ENCODE measurements at places on chromosomes 2 and 18.

- DNase-seq = peak; percentile 53
Measured at GRCh38 chr2:155690785-155691184, 641.7 kb downstream of the NR4A2 start.

- DNase-seq = no peak
Measured at GRCh38 chr18:40904295-40904694, 1050.7 kb upstream of the PIK3C3 start.

DNA sequence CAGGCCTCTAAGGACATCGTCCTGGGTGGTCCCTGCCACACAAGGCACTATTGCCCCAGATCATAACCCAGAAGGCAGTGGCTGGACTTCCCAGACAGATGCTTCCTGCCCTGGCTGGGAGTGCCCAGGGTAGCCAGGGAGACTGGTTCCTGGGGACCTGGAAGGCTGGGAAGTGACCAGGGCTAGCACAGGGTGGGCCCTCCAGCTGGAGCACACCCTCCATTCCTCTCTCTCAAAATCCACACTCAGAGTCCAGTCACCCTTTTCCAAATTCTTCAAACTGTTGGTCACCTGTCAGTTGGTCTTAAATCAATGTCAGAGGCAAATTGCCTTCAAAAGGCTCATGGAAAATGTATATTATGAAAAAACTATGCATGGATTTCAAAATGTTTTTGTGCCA is 11.6 kb upstream of the TUBB6 start:
- no peak for DNase-seq

DNA sequence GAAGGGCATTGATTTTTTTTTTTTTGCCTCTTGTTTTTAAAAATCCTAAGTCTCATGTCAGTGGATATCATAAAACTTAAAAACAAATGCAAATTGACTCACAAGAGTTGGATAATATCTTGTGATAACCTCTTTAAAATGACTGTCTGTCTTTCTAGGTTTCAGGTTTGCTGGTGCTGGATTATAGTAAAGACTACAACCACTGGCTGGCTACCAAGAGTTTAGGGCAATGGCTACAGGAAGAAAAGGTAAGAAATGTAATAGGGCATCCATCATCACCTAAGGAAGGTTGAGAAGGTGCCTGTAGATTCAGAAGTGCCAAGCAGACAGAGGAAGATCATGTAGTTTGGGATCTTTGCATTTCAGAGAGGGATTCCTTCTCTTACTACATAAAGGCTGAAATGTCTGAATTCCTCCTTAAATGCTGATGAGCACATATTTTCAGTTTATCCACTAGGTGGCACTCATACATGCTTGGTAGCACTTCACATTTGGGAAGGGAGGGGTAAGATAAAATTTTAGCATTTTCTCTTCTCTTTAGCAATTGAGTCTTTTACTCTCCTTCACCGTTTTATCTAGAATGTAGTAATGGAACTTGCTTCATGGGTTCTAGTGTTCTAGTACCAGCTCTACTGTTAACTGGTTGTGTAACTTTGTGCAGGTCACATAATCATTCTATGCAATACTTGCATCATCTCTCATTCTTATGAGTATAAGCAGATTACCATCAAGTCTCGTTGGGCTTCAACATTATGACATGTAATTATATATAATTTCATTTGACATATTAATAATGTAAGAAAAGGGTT is 21.1 kb downstream of the CPS1 start:
- DNase-seq = peak; percentile 76

GRCh38 chr18:67509741-67510391 is 6.7 kb downstream of the DSEL start:
- peak; percentile 63 for DNase-seq

- no peak for DNase-seq
Measured at GRCh38 chr2:23394700-23395099, 9.7 kb downstream of the KLHL29 start.

- no peak for DNase-seq
Measured at GRCh38 chr2:125679903-125680302, 976.1 kb upstream of the GYPC start.

DNA sequence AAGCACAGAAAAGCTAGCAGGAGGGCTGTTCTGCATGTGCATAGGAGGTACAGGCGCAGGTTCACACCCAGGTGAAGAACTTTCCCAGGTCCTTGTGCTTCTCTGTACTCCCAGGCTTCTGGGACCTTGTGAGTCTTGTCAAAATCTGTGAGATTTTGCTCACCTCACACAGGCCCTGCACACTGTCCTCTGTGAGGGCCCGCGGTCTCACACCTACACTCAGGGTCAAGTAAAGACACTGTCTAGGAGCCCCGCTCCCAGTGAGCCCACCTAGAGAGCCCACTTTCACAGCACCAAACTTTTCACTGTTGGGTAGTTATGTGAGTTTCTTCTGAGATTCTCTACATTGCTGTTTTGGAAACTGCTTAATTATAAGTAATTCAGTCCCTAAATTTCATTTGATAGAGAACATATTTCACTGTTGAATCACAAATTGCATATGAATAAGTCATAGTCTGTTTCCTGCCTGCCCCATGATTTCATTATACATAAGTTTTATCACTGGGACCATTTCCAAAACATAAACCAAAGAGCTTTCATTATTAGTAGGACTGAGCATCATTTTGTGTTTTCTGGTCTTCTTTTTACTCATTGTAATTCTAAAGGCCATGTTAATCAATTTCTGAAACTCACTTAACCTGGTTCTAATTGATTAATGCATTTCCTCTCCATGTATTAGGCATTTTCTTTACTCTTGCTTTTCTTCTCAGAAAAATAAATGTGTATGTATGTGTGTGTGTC is 234.2 kb upstream of the SPOPL start:
- DNase-seq = no peak

GRCh38 chr2:204353823-204354222 is 191.5 kb upstream of the PARD3B start:
- DNase-seq = no peak

DNA sequence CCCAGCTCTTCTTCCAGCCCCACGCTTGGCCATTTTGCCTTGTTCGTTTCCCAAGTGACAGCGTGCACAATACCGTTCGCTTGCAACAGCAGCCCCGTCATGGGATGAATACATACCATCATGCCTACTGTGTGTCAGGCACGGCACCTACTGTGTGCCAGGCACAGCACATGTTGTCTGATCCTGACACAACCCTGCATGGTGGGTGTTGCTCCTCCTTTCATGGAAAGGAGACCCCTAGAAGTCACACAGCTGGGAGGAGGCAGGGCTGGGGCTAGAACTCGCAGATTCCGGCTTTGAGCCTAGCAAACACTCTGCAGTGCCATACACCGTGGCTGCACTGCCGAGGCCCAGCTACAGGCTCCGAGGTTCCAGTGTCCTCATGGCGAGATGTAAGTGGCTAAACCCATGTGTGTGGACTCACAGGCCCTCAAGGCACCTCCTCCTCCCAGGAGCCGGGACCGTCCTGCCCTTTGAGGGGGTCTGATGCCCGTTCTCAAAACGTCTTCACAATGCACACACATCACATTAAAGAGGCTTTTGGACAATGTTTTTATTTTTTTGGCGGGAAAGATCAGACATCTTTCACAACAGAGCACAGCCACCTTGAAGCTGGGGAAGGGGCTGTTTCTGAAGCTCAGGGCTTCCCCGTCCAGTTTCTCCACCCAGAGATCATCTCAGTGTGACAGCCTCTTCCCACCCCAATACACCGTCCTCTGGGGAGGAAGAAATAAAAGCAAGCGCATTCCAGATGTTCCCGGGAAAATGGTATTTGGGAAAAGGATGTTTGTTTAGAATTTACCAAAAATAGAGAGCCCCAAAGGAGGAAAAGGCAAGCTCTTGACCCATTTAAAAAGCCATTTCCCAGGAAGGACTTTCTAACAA is 64.9 kb downstream of the HS1BP3 start:
- no peak for DNase-seq

Data from Ammon's horn (tissue), 1 donor.